HTR-8/SVneo (cell line): ENCODE measurements at places on chromosomes 16 and 17.
A peak's percentile ranks its signal among the peaks of the same experiment; 100 is the strongest.

DNA sequence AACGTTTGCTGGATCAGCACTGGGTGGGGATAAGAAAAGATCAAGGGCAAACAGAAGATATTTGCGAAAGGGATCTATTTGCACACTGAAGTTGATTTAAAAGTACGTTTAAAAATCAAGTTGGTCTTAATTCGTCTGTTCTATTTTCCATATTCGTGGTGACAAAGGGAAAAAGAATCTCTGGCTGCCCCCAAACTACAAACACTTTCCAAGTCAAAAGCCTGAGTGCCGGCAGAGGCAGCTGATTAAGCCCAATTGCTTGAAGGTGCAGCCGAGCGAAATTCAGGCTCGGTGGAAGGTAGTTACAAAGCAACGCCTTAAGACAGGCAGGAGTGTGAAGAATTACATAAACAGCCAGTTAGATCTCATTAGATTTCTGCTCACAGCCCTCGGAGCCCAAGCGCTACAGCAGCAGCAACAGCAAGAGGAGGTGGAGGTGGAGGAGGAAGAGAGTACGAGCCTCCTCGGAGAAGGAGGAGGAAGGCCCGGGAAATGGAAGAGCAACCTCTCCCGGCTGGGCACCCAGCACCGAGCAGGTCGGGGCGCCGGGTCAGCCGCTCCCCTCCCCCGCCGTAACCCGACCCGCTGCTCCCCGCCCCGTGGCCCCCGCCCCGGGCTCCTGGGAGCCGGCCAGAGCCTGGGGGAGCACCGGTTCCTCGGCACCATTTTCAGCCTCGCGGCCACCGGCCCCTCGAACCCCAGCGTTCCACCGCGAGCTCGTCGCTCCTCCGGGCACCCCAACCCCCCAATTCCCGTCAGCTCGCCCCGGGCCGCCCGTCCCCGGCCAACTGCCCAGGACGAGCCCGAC lies 890 bp downstream of the TOB1 start:
- DNase-seq = no peak

DNA sequence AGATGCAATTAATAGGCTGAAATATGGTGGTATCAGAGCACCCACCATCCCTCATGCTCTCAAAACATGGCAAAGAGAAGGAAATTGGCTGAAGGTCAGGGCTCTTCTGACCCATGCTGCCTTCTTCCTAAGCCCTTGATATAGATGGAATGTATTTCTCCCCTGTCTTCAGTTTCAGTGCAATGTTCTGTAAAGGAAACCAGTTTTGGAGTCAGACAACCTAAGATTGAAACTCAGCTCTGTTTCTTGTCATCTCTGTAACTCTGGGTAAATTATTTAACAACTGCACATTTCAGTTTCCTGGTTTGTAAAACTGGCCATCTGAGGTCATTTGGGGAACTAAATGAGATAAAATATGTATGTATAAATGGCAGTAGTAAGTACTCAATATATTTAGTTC lies 243.9 kb downstream of the CA10 start:
- no peak for DNase-seq

- DNase-seq = no peak
These were observed 1.3 kb downstream of the HBQ1 start for GRCh38 chr16:181565-182021.

DNA sequence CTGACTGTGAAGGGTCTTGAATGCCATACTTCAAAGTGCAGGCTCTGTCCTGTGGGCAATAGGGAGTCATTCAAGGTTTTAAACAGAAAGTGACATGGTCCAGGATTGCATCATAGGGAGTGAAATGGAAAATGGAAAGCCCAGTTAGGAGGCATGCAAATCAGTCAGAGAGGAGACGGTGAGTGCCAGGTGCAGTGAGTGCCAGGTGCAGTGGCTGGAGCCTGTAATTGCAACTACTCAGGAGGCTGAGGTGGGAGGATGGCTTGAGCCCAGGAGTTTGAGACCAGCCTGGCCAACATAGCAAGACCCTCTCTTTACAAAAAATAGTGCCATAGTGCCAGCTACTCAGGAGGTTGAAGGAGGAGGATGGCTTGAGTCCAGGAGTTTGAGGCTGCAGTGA lies 35.2 kb upstream of the SIAH1 start:
- no peak for DNase-seq

DNA sequence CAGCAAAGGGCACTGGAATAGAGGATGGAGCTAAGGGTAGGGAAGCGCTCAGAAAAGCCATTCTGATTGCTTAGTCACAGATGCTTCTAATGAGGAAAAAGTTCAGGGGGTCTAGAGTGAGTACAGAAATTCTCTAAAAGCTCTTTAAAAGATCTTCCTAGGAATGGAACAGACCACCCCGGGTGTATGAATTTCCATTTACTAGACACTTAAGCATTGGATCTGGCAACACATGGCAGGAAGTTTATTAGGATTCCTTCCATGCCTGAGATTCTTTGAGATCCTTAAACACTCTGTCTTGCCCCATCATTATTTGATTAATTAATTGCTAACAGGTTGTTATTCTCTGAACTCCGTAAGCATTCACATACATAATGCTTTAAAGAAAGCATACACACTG lies 8.5 kb downstream of the KRTAP9-7 start:
- DNase-seq = peak; percentile 57
